Stimulated activated CD4-positive, alpha-beta T cell treated with anti-CD3 and anti-CD28 coated beads, Interleukin-2, amount 100 ng/mL, for 4 hours (primary cell): ENCODE measurements at places on chromosomes 13 and 19.

DNA sequence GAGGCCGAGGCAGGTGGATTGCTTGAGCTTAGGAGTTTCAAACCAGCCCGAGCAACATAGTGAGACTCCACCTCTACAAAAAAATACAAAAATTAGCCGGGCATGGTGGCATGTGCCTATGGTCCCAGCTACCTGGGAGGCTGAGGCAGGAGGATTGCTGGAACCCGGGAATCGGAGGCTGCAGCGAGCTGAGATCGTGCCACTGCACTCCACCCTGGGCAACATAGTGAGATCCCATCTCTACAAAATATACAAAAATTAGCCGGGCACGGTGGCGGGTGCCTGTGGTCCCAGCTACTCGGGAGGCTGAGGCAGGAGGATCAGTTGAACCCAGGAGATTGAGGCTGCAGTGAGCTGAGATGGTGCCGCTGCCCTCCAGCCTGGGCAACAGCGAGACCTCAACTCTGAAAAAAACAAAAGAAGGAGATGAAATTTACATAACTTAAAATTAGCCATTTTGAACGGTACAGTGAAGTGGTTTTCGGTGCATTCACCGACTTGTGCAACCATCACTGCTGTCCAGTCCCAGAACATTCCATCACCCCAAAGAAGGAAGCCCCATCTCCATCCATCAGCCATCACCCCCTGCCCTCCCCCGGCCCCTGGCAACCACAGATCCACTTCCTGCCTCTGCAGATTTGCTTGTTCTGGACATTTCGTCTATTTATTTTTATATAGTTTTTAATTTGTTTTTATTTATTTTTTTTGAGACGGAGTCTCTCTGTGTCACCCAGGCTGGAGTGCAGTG lies 1.6 kb upstream of the AZU1 start:
- DNase-seq = no peak

- DNase-seq = no peak
These were observed 147.5 kb upstream of the OBI1 start for GRCh38 chr13:78806457-78806856.

DNA sequence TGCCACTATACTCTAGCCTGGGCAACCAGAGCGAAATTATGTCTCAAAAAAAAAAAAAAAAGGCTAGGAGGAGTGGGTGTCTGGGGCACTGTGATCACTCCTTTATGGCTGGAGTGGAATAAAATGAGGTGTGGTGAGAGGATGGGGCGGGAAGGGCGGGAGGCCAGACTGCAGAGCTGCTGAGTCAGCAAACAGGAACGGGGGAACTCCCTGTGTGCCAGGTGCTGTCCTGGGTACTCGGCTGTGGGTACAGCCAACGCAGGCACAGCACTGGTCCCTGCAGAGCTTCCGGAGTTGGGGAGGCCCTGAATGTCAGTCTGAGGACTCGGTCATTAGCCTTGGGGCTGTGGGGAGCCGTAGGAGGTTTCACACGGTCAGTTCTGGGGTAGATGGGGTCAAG lies 5.7 kb downstream of the PRPF31 start:
- no peak for DNase-seq

DNA sequence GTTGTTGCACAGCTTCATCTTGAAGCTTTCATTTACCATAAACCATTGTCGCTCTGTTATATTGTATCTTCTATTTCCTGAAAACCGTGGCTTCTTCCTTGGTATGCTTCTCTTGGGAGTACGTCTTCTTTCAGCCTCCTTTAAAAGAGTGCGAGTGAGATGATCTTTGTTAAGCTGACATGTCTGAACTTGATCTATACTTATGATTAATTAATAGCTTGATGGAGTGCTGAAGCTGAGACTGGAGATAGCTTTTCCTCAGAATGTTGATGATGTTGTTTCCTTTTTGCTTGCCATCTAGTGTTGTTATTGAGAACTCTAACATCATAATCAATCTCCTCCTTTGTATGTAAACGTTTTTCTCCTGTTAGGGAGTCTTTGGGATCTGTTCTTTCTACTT lies 529.3 kb upstream of the SPRY2 start:
- no peak for DNase-seq

DNA sequence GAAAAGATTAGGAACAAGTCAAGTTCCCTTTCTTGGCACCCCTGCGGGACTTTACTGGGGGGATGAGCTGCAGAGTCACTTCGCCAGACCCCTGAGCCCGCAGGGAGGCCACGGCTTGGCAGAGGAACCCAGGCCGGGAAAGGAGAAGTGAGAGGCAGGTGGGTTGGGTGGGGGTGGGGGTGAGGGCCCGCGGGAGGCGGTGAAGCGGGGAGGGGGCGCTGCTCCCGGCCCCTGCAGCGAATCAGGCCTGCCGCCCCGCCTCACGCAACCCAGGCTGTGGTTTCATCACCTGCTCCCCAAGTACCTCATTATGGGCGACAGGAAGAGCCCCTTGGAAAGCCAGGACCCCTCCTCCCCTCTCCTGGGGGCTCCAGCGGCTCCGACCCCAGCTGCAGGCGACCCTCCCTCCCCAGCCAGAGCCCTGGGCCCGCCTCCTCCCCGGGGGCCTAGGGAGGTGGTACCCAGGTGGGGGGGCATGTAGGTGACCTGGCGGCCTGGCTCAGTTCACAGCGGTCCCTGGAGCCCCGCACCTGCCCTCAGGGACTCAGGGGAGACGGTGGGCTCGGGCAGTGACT lies 9.5 kb downstream of the MEF2B start:
- DNase-seq = no peak

DNA sequence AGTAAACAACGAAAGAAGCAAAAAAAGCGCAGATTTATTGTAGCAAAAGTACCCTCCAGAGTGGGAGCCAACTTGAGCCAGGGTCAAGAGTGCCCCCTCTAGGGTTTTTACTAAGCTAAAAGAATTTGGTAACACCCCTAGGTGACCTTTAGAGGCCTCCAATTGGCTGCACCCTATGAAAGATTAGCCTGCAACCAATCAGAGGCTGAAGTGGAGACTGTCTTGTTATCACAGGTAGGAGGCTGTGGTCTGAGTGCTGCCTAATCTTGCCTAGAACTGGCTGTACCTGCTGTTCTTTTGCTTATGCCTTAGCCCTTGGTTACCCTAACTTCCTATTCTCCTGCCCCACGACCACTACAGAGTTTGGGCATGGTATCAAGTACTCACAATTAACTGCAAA lies 38.3 kb downstream of the ANKRD10 start:
- DNase-seq = no peak

DNA sequence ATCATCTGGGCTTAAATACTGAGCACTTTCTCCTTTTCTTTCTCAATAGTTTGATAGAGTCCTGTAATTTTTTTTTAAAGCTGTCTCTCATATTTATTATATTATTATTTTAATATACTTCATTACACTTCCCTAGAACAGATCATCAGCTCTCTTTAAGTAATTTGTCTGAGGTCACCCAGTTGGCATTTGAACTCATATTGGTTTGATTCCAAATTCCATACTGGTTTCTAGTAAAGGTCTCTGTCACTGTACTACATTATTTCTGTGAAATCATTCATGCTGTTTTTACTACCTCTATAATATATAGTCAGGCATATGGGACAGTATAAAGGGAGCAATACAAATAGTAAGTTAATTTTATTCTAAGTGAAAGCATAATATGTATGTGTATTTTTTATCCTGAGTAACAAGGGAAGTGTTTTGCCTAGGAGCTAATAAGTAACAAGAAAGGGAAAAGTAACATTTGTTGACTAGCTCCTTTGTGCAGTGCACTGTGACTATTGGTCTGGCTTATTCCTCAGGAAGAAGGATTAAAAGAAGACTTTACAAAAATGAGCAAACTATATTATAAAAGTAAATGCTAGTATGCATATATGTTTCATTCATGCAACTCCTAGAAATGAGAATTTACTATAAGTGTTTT lies 14.3 kb downstream of the LPAR6 start:
- no peak for DNase-seq

DNA sequence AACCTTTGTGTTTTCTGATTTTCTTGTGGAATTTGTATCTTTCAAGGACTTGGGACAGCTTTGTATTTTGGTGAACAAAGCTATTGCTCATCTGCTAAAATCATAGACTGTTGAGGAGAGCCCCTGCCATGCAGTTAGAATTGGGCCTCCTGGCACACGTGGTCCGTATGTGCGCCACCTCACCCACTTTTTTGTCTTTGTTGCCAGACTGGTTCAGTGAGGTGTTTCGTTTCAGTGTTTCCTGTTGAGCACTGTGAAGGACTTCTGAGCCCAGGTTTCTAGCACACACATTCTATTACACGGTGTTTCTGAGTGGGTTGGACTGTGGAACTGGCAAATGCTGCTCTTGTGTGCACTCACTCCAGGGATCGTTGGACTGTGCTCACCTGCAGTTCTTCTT lies 37.6 kb upstream of the RNF113B start:
- DNase-seq = no peak
